ENCODE measurements at places on chromosomes 5 and 9.
A peak's percentile ranks its signal among the peaks of the same experiment; 100 is the strongest.

- peaks cover 48% of the 10 kb centered on the region for H3K27me3 ChIP-seq
- H3K36me3 ChIP-seq: peaks cover 1% of the 10 kb centered on the region
- H3K4me1 ChIP-seq: peaks cover 48% of the 10 kb centered on the region
- H3K4me3 ChIP-seq: peak overlapping the region; percentile 97
- no peak overlapping the region for H3K27ac ChIP-seq
Measured at GRCh38 chr5:98775246-98776065, 2.0 kb downstream of the RGMB start.

DNA sequence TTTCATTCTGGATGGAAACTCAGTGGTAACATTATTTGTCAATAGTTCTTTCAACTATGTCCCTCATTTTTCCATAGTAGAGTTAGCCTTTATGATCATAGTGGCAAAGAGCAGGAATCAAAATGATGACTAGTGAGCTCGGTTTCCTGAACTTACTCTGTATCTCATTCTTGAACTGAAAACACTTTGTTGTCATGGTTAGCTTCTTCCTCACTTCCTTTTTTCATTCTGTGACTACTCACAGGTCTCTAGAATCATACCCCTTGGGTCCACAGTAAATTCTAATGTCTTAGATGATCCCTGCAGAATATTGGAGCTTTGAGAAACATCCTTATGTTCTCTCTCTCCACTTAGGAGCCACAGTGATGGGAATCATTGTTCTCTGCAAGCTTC lies 29.4 kb upstream of the RECK start:
- no peak overlapping the region for H3K27ac ChIP-seq
- no peak for DNase-seq
- H3K4me3 ChIP-seq: no peak overlapping the region
- H3K36me3 ChIP-seq: no peaks in the 10 kb centered on the region
- H3K27me3 ChIP-seq: peaks cover 58% of the 10 kb centered on the region

- no peak overlapping the region for H3K27ac ChIP-seq
- H3K4me3 ChIP-seq: no peak overlapping the region
- no peak for DNase-seq
- peaks cover 27% of the 10 kb centered on the region for H3K36me3 ChIP-seq
Measured at GRCh38 chr9:136927343-136928271, 16.9 kb downstream of the FBXW5 start.

DNA sequence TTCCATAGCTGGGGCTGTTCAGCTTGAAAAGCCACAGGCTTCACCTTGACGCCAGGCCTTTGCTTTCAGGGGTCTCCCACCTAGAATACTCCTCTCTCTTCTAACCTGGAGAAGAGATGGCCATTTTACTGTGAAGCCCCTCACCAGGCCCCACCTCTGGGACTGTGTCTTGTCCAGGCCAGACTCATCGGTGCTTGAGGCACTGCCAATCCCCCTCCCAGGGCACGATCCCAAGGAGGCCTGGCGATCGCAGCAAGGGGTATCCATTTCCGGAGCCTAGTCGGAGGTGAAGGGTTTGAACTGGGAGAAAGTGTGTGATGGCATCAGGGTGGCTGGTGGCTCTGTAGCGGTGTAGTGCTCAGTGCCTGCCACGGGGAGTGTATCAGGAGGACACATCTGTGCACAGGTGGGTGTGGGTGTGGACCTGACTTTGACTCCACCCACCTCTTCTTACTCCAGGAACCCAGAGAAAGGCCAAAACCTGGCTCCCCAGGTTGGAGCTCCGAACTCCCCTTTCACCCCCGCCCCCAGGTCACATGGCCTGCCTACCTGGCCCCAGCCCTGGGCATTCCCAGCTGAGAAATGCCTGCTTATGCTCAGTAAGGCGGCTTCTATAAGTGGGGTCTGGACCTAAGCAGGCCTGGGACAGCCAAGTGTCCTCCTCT lies 27.4 kb upstream of the ENHO start:
- no peak for DNase-seq
- peaks cover 31% of the 10 kb centered on the region for H3K27me3 ChIP-seq
- no peaks in the 10 kb centered on the region for H3K36me3 ChIP-seq
- no peak overlapping the region for H3K27ac ChIP-seq
- no peak overlapping the region for H3K4me3 ChIP-seq

GRCh38 chr5:19795218-19795617 lies 192.8 kb downstream of the CDH18 start:
- DNase-seq: no peak
- H3K27me3 ChIP-seq: no peaks in the 10 kb centered on the region
- no peak overlapping the region for H3K27ac ChIP-seq

- peak overlapping the region; percentile 32 for H3K4me3 ChIP-seq
- H3K27me3 ChIP-seq: no peaks in the 10 kb centered on the region
- peak; percentile 42 for DNase-seq
- H3K36me3 ChIP-seq: peaks cover 39% of the 10 kb centered on the region
Measured at GRCh38 chr9:93093127-93093876, 2.7 kb upstream of the CARD19 start.

GRCh38 chr5:82881571-82882174 lies 195.5 kb downstream of the TMEM167A start:
- peaks cover 9% of the 10 kb centered on the region for H3K4me1 ChIP-seq
- H3K27ac ChIP-seq: peak overlapping the region; percentile 15
- no peak overlapping the region for H3K4me3 ChIP-seq
- no peaks in the 10 kb centered on the region for H3K36me3 ChIP-seq

DNA sequence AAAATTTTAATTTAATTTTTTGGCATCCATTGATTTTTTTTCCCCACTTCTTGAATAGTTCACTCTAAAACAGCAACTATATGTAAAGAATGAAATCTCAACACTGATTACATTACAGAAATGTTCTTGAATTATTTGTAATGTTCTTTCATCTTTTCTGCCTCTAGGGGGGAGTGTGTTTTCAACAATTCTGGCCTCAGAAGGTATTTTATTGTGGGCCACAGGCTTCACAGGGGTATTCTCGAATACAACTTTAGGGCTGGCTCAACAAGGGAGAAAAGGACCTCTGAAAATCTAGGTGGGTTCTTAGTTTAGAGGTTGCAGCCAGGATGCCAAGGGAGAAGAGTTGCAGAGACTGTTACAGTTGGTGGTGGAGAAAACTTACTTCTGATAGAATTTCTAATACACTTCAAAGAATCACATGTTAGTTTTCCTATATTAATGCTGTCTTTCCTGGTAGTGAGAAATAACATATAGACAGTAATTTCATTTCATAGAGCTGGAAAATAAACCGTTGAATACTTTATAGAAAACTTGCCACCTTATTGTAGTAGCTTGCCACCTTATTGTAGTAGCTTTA lies 3.6 kb upstream of the NPR3 start:
- H3K27ac ChIP-seq: no peak overlapping the region
- H3K27me3 ChIP-seq: peaks cover 59% of the 10 kb centered on the region
- DNase-seq: no peak
- peaks cover 26% of the 10 kb centered on the region for H3K4me1 ChIP-seq
- no peaks in the 10 kb centered on the region for H3K36me3 ChIP-seq
- no peak overlapping the region for H3K4me3 ChIP-seq

- H3K27me3 ChIP-seq: no peaks in the 10 kb centered on the region
- peak; percentile 75 for DNase-seq
- peaks cover 34% of the 10 kb centered on the region for H3K36me3 ChIP-seq
- H3K4me3 ChIP-seq: peak overlapping the region; percentile 94
Measured at GRCh38 chr5:141637767-141638419, 1.1 kb downstream of the RELL2 start.

DNA sequence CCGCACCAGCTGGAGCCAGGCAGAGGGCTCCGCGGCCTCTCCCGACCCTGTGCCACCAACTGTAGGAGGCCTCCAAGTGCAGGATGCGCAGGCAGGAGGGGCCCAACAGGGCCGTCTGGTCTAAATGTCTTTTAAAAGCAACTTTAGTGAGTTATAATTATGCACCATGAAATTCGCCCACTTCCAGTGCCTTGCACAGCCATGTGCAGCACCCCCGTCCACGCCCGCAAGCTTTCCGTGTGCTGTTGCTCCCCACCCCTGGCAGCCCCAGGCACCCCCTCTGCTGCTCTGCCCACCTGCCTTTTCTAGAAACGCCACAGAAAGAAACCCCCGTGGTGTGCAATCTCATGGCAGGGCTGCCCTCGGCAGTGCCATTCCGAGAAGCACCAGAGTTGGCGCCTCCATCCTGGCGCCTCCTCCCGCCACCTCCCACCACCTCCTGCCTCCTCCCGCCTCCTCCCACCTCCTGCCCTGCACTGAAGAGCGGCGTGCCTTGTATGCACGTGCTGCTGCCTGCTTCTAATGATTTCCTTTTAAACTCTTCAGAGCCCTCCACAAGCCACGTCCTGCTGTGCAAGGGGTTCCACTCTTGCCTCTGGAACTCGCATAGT lies 7.5 kb upstream of the SLC6A18 start:
- peaks cover 41% of the 10 kb centered on the region for H3K27me3 ChIP-seq
- peaks cover 2% of the 10 kb centered on the region for H3K4me1 ChIP-seq
- H3K27ac ChIP-seq: no peak overlapping the region
- H3K4me3 ChIP-seq: no peak overlapping the region

DNA sequence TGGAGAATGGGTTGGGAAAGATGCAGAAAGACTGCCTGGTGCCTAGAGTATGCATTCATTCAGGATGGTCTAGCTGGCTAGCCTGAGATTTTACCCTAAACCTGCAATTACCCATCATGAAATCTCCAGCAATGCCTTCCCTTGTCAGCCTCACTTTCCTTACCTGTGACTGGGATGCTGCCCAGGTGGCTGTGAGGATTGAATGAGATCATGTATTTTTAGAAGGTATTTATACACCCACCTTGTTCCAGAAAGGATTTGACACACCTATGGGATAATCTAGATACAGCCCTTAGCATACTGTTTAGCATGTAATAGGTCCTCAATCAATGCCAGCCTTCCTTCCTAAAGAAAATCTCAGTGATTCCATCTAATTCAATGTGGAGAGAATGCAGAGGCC lies 561.4 kb downstream of the CDK5RAP2 start:
- H3K4me1 ChIP-seq: no peaks in the 10 kb centered on the region
- H3K27me3 ChIP-seq: no peaks in the 10 kb centered on the region
- no peak overlapping the region for H3K4me3 ChIP-seq
- H3K27ac ChIP-seq: no peak overlapping the region
- H3K36me3 ChIP-seq: no peaks in the 10 kb centered on the region

All from activated naive CD4-positive, alpha-beta T cell treated with anti-CD3 and anti-CD28 coated beads, Interleukin-2, amount 10 ng/mL, durations not matched to agents 7 days and 5 days (primary cell).